ENCODE measurements at places on chromosomes 12 and 14. TPM values are rescaled to one million over a fixed set of nuclear protein-coding genes. Genes with fewer than 3 reads are reported as not detected.

GRCh38 chr14:38469156-38469555 lies 213.3 kb upstream of the CLEC14A start:
- DNase-seq = no peak

GRCh38 chr14:100054316-100055075 lies 10.7 kb upstream of the EVL start:
- DNase-seq = no peak

- no peak for DNase-seq
These were observed 18.9 kb upstream of the COCH start for GRCh38 chr14:30855345-30856037.

The PRICKLE1 gene
- total RNA-seq = 2.9 TPM

The TMEM179 gene
- 4.6 TPM for total RNA-seq
